ENCODE measurements at places on chromosomes 1 and 21.

- no peak for DNase-seq
Observed at GRCh38 chr21:42440187-42440792, 36.6 kb downstream of the UBASH3A start.

GRCh38 chr21:38037416-38037815 is 121.2 kb upstream of the KCNJ6 start:
- DNase-seq: no peak

- DNase-seq: no peak
Observed at GRCh38 chr1:10253755-10254154, 43.4 kb downstream of the KIF1B start.

DNA sequence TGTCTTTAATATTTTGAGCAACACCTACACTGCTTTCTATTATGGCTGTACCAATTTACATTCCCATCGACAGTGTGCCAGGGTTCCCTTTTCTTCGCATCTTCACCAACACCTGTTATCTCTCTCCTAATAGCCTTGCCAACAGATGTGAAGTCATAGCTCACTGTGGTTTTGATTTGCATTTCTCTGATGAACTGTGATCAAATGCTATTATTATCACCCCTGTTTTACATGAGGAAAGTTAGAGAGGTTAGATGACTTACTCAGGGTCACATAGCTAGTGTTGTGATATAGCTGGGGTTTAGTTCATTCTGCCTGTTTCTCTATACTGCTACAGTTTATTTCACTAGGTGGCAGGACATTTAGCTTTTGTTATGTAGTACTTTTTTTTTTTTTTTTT is 204.1 kb downstream of the FMN2 start:
- DNase-seq: no peak

GRCh38 chr1:54471588-54471987 is 65.4 kb upstream of the SSBP3 start:
- no peak for DNase-seq

DNA sequence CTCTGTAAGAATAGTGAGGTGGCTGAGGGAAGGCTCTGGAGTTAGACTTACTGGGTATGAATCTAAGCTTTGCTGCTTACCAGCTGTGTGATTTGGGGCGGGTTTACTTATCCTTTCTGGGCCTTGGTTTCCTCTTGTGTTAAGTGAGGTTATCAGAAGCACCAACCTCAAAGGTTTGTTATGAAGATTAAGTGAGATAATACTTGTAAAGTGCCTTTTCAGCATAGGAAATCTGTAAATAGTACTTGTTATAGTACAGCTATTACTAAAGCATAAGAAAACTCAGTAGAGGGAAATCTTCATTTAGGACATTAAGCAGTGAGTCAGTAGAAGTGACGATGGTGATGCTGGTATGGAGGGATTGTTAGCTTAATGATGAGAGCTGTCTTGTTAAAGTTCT is 12.1 kb downstream of the HHAT start:
- no peak for DNase-seq
